ENCODE measurements at places on chromosomes 1 and 21.

DNA sequence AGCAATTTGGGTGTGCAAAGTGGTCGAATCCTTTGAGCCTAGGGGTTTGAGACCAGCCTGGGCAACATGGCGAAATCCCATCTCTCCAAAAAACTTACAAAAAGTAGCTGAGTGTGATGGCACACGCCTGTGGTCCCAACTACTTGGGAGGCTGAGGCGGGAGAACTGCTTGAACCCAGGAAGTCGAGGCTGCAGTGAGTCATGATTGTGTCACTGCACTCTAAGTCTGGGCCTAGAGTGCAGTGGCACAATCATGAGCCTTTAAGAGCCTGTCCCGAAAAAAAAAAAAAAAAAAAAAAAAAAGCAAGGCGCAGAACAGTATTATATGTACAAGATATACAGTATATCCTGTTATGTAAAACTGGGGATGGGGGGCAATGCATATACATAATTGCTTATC lies 25.1 kb upstream of the HTR1D start:
- DNase-seq: no peak

- DNase-seq: no peak
Observed at GRCh38 chr1:62962901-62963776, 179.2 kb downstream of the ATG4C start.

DNA sequence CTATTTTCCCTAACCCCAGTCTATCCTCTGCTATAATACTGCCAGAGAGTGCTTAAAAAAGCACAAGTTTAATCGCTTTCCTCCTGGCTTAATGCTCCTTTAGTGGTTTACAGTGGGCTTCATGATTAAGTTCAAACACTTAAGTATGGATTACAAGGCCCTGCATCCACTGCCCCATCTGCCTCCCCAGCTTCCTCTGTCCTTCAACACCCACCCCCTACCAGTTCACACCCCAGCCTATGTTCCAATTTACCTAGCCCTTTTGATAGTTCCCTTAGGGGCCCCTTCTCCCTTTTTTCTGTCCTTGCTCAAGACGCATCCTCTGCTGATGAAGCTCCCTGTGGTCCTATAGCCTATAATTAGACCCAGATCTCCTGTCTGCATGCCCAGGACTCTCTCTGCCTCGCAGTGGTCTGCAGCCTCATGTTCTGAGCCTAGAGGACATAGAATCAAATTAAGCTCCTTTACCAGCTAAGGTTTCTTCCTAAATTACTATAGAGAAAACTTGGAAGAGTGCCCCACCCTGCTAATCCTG lies 212.5 kb downstream of the FGGY start:
- no peak for DNase-seq

- no peak for DNase-seq
Observed at GRCh38 chr1:115186711-115187265, 97.5 kb upstream of the TSPAN2 start.

DNA sequence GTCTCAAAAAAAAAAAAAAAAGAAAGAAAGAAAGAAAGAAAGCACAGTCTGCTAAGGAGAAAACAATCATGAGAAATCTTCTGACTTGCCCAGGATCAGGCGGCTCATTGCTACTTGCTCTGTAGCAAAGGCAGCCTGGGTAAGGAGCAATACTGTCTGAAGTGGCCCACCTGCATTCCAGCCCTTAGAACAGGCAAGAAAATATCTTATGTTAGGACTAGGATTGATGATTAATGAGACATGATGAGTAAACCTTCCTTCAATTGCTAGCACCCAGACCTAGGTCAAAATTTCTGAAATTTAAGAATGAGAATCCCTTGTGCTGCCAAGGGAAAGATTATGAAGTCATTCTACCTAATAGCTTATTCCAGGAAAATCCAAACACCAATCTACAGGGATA lies 140.8 kb downstream of the DSCAM start:
- DNase-seq: no peak

- DNase-seq: no peak
Observed at GRCh38 chr1:163583661-163584181, 262.0 kb downstream of the NUF2 start.

- DNase-seq: no peak
Observed at GRCh38 chr1:198651650-198652400, 13.0 kb downstream of the PTPRC start.
